Uterus (tissue), 4 donors: ENCODE measurements at places on chromosomes 7 and 10. TPM values are rescaled to one million over a fixed set of nuclear protein-coding genes. Genes with fewer than 3 reads are reported as not detected.

MCM10 gene
- total RNA-seq = 14.1 TPM

GRCh38 chr10:113712755-113713639 lies 33.3 kb downstream of the CASP7 start:
- DNase-seq = no peak

- no peak for DNase-seq
Measured at GRCh38 chr7:46177821-46178220, 256.7 kb upstream of the IGFBP3 start.

ANKRD1 gene
- 0.64 TPM for total RNA-seq

EPO gene
- total RNA-seq = not detected

KIF20B gene
- 11.4 TPM for total RNA-seq
